Right renal pelvis (tissue), 4 donors: ENCODE measurements at places on chromosomes 4 and X.

DNA sequence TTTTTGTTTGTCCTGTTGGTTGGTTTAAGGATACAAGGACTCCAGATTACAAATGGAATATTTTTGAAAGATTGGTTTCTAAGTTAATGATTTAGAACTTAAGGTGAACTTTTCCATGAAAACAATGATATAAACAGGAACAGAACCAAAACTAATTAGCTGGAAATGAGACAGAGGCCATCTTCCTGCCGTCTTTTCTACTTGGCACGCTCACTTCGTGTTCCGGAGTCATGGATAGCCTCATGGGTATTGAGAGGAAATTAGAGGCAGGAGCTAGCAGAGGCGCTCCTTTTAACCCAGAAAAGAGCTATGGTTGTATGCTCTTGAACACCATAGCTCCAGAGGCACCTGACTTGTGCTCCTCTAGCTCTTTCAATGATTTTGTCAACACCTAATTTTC lies 2.4 kb downstream of the FAM241A start:
- no peak for DNase-seq

GRCh38 chr4:132071815-132072214 lies 1077.3 kb upstream of the PCDH10 start:
- no peak for DNase-seq

GRCh38 chr4:73589261-73589847 lies 30.9 kb downstream of the RASSF6 start:
- no peak for DNase-seq

- no peak for DNase-seq
Observed at GRCh38 chrX:108347800-108348199, 90.4 kb downstream of the COL4A6 start.

DNA sequence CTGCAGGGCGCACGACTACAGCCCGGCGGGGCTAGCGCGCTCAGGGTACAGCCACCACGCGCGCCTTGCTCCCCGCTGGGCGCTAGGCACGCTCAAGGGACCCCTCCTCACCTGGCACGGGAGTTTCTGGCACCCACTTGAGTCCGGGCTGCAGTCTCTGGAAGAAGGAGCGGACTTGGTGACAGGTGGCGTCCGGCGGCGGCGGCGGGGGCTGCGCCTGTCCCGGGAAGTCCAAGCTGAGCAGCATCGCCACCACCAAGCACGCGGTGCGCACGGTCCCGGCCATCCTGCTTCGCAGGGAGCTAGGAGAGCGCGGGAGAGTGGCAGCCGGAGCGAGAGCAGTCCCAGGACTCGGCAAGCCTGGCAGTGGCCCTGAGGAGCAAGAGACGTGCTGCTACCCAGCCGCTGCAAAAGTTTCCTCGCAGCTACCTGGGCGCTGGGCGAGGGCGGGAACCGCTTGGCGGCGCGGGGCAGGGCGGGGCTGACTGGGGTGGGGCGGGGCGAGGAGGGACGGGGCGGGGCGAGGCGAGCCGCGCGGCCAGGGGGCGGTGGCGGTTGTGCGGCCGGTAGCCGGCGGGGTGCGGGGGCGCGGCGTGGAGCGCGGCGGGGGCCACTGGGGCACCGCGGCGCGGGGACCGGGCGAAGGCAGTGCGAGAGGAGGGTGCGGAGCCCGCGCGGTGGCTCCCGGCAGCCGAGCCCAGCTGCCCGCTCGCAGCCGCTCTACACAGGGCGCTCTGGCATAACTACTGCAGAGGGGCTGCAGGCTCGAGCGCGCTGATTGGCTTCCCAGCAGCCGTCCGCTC lies at the start of gene GPC3:
TSS of gene GPC3 (minus strand) at position 431 of the 803 bp plus-strand sequence.
- DNase-seq = no peak

DNA sequence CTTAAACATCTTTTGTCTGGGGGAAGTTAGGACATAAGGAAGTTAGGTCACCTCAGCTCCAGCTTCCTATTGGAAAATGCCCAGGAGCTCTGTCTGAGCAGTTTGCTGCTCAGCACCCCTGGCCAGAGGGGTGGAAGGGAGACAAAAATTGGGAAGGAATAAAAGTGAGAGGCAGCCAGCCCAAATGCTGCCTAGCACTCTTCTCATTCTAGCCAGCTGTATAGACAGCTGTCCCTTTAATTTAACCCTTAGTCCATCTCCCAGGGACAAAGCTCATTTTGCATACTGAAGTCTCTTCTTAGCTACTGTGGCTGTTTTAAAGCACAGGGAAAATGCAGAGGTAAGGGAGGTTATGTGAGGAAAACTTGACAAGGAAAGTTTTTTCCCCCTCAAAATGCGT lies 89.5 kb upstream of the CITED1 start:
- no peak for DNase-seq

- DNase-seq = no peak
Observed at GRCh38 chr4:84496706-84497503, 2.2 kb downstream of the NKX6-1 start.

GRCh38 chr4:2714061-2714770 lies 41.9 kb downstream of the TNIP2 start:
- no peak for DNase-seq

DNA sequence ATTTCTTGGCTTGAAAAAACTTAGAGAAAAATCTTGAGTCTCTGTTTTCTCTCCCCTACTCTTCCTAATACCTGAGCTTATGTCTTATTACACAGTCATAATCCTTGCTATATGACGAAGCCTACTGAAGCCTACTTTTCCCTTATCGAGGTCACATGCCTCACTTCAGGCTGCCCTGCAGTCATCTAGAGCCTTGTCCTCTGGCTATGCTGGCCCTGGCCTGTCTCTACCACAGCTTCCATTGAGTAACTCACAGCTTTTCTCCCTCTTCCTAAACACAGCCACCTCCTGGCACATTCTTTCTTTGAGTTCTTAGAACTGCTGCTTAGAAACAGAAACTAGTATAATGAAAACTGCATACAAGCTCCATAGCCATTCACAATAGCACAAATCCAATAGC lies 1698.3 kb downstream of the STIM2 start:
- no peak for DNase-seq

- DNase-seq = no peak
Observed at GRCh38 chrX:84362184-84362838, 139.9 kb downstream of the HDX start.

DNA sequence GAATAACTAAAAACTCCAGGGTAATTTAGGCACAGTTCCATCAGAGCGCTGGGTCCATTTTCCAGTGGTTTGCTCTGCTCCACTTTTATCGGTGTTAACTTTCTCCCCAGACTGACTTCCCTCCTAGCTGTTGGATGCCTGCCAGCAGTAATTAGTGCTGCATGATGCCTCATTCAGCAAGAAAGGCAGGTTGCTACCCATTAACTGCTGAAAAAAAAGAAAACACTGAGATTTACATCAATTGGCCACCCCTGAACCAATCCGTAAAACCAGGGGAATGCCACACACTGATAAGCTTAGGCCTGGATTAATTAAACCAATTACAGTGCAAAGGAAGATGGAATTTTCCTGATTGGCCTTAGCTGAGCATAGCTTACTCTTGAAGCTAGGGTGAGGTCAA lies 182.4 kb upstream of the CXXC4 start:
- DNase-seq = peak; percentile 81

DNA sequence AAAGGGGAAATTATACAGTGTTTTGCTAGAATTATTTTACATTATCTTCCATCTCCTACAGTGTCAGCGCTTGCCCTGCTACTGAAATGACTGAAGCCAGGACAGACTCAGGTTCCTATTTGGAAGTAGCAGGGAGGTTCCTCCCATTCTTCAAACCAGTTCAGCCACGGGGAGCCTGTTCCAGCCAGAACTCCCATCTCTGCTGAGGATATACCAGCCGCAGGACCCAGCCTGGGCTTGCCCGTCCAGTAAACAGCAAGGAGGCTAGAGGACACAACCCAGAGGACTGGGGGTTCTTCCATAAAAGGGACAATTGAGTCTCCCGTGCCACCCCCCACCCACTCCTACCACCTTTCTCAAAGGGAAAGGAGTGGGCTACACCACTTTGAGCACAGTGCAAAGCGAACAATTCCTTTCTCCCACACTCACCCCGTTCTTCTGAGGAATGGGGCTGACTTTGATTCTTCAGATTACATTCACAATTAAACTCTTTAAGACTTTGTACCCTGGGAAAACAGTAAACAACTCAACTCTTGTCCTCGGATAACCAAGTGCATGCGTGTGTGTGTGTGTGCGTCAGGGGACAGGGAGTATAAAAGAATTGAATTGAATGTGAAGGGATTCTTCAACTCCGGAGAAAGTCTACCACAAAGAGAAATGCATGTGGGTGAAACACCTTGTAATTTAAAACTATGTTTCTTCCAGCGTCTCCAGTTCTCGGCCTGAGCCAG lies 31.0 kb upstream of the PPARGC1A start:
- no peak for DNase-seq
